CD4-positive, alpha-beta T cell treated with Interleukin-15 for 4 hours (primary cell): ENCODE measurements at places on chromosomes 3 and 15.
A peak's percentile ranks its signal among the peaks of the same experiment; 100 is the strongest.

DNA sequence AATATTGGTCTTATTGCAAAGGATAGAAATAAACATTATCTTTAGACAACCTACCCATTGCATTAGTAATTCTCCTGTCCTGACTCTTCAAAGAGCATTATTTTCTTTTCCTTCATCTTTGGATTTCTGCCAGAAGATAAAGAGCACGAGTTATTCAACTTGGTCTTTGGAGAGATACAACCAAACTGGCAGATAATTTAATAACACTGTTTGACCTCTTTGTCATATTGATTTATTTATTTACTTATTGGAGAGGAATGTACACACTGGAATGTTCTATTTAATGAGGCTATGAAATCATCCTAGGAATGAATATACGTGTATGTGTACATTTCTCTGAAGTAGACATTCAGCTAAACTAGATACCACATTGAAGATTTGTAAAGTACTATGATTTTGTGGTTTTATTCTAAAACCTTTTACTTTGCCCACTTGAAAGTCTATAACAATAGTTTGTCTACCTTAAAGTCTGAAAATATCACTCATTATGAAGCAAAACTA is 462.1 kb downstream of the C3orf38 start:
- no peak for DNase-seq

DNA sequence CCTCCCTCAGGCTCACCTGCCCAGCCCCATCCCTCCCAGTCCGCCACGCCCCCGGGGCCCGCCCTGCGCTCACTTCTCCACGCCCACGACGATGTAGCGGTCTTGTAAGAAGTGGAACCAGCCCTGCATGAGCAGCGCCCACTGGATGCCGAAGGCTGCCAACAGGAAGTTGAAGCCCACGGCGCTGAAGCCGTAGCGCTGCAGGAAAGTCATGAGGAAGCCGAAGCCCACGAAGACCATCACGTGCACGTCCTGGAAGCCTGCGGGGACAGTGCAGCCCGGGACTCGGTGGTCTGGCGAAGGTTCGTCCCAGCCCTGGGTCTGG is 9.7 kb downstream of the RHCG start:
- DNase-seq: no peak

DNA sequence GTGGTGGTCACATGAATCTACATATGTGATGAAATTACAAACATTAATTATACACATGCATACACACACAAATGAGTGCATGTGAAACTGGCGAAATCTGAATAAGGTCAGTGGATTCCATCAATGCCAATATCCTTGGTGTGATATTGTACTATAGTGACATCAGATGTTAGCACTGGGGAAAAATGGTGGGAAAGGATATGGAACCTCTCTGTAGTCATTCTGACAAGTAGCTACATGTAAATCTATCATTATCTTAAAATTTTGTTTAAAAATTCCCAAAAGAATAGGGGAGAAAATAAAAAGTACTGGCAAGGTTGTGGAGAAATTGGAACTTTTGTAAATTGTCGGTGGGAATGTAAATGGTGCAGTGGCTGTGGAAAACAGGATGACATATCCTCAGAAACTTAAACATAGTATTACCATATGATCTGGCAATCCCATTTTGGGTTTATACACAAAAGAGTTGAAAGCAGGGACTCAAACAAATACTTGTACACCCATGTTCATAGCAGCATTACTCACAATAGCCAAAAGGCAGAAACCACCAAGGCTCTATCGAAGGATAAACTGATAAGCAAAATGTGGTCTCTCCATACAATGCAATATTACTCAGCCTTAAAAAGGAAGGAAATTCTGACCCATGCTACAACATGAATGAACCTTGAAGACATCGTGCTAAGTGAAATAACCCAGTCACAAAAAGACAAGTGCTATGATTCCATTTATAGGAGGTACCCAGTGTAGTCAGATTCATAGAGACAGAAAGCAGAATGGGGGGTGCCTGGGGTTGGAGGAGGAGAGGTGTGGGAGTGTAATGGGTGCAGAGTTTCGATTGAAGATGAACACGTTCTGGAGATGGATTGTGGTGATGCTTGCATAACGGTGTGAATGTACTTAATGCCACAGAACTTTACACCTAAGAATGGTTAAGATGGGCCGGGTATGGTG is 25.3 kb upstream of the HRH1 start:
- no peak for DNase-seq

DNA sequence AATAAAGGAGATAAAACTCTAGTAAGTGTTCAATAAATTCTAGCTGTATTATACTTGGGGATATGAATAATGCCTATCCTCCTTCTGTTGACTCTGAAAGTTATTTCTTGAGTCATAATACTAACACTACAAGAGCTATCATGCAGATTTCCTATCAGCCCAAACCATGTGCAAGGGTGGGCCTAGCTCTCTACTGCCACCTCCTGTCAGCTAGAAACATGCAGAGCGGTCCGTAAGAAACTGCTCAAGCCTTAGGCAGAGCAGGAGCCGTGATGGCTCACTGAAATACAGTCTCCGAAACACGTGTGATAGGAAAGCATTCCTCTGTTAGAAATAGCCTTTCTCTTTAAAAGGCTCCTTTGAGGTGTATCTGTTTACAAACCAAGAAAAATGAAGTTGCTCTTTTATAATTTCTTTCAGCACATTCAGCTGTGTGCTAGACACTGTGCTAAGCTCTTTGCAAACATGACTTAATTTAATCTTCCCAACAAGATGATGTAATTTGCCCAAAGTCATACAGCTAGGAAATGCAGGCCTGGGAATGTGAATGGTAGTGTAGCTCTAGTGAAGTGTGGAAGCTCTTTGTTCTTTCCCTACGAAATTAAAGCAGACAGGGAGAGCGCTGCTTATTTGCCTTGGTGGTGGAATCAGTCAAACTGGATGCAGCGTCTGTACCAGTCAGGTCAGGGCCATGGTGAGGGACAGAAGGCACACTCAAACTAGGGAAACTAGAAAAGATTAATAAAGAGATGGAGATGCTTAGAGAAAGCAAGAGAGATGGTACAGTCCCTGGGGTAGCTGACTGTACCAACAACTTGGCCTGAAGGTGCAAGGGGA is 43.1 kb downstream of the MTHFS start:
- peak; percentile 66 for DNase-seq

- DNase-seq: no peak
Measured at GRCh38 chr3:31568649-31569048, 35.9 kb downstream of the STT3B start.

GRCh38 chr3:112640930-112641801 is at the start of gene CCDC80:
Gene CCDC80 (minus strand): TSS chr3:112641143. CDS start chr3:112639905, 1,238 bp downstream.
- no peak for DNase-seq

DNA sequence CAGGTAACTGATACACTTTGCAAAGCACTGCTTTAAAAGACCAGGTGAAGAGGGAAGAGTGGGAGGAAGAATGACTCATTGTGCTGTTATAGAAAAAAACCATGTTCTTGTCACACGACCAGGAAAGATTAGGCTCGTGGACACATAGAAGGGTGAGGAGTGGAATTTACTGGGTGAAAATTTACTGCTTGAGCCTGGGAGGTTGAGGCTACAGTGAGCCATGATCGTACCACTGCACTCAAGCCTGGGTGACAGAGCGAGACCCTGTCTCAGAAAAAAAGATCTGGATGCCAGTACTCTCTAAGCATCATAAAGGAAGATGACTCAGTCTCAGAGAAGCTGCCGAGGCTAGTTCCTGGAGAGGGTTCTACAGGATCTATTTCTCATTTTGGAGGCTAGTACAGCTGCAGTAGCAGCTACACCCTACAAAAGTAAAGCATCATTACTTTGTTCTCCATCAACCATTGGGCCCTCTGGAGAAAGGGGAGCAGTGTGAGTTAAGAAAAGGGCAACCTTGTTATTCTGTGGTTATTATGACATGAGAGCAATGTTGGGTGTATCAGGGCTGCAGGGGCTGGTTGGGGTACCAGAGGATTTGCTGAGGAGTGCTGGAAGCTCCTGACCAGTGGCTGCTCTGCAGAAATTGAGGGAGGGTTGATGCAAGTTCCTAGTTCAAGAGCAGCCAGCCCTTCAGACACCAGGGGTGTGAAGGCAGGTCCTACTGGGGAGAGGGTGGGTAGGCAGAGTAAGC is 75.4 kb downstream of the CMTM8 start:
- peak; percentile 58 for DNase-seq

GRCh38 chr3:145448436-145448835 is 712.5 kb downstream of the PLOD2 start:
- no peak for DNase-seq

DNA sequence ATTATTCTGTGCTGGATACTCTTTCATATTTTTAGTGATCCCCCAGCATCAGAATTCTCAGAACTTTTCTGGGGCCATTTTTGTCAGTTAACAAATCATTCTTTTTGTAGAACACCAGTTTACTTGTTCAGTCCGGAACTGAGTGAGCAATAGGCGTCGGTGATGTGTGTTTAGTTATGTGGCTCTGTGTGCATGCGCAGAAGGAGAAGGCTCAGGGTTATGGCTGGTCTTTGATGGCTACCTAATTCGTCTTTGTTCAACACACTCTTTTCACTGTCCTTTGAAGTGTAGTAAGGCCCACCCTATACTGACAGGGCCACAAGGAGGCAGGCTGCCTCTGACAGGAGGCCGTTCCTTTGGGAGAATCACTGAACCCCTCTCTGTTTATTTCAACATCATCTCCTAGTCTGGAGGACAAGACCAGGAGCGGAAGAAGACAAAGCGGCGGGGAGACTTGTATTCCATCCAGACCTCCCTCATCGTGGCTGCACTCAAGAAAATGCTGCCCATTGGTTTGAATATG is 158.2 kb upstream of the CHRM5 start:
- no peak for DNase-seq

GRCh38 chr3:119258915-119259314 is 18.2 kb upstream of the B4GALT4 start:
- DNase-seq: no peak
